ENCODE measurements at places on chromosomes 6 and 20.

- no peaks in the 10 kb centered on the region for H3K27me3 ChIP-seq
- no peaks in the 10 kb centered on the region for H3K4me1 ChIP-seq
- DNase-seq = no peak
- H3K27ac ChIP-seq = no peak overlapping the region
- no peak overlapping the region for H3K4me3 ChIP-seq
- no peaks in the 10 kb centered on the region for H3K36me3 ChIP-seq
These were observed 111.2 kb upstream of the PTPN1 start for GRCh38 chr20:50398821-50399554.

DNA sequence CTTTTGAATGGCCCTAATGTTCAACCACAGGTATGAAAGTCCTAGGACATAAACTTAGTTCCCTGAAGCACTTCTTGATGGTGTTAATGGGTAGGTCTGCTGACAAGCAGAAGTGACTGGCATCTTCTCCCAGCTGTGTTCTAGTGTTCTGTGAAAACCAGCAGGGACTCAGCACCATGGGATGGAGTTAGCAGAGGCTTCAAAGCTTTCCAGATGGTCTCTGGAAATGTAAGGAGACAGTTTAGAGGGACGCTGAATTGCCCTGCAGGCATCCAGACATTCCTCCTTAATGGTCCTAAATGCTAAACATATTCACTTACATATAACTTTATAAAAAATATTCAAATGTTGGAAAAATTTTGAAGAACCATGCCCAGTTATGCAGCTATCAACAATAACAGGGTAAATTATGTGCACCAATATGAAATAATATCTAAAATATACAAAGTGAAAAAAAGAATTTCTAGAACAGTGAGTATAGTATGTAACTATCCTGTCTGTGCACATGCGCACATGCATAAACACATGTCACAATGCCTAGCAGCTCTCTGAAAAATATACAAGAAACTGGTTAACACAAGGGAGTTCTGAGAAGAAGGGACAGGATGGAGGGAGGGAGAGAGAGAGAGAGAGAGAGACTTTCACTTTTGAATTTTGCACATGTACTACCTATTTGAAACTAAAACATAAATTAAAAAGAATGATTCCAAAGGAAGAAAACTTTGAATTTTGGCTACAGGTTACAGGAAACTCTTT, 87.2 kb downstream of the PRDM1 start:
- H3K4me1 ChIP-seq = peaks cover 3% of the 10 kb centered on the region
- no peak overlapping the region for H3K27ac ChIP-seq
- H3K36me3 ChIP-seq = no peaks in the 10 kb centered on the region
- no peak overlapping the region for H3K4me3 ChIP-seq
- no peaks in the 10 kb centered on the region for H3K27me3 ChIP-seq

GRCh38 chr6:19804205-19805128, 32.7 kb upstream of the ID4 start:
- peak overlapping the region; percentile 39 for H3K4me3 ChIP-seq
- DNase-seq = peak; percentile 2
- no peaks in the 10 kb centered on the region for H3K4me1 ChIP-seq
- H3K36me3 ChIP-seq = no peaks in the 10 kb centered on the region
- H3K27ac ChIP-seq = no peak overlapping the region
- H3K27me3 ChIP-seq = no peaks in the 10 kb centered on the region

GRCh38 chr20:35743693-35744491, 1.8 kb upstream of the RBM39 start:
- H3K27me3 ChIP-seq = no peaks in the 10 kb centered on the region
- peak overlapping the region; percentile 61 for H3K4me3 ChIP-seq
- peaks cover 20% of the 10 kb centered on the region for H3K4me1 ChIP-seq
- peak overlapping the region; percentile 98 for H3K27ac ChIP-seq
- H3K36me3 ChIP-seq = peaks cover 22% of the 10 kb centered on the region

- H3K4me1 ChIP-seq = peaks cover 10% of the 10 kb centered on the region
- no peaks in the 10 kb centered on the region for H3K27me3 ChIP-seq
- DNase-seq = peak; percentile 63
- no peak overlapping the region for H3K4me3 ChIP-seq
- H3K27ac ChIP-seq = peak overlapping the region; percentile 54
- H3K36me3 ChIP-seq = no peaks in the 10 kb centered on the region
These were observed 85.7 kb upstream of the NEDD9 start for GRCh38 chr6:11317885-11318771.

- H3K27me3 ChIP-seq = no peaks in the 10 kb centered on the region
- DNase-seq = no peak
- H3K27ac ChIP-seq = no peak overlapping the region
- H3K36me3 ChIP-seq = no peaks in the 10 kb centered on the region
- H3K4me3 ChIP-seq = no peak overlapping the region
These were observed 932.1 kb upstream of the MANEA start for GRCh38 chr6:94645191-94645590.

GRCh38 chr6:135890876-135891275, 39.4 kb downstream of the PDE7B start:
- H3K4me3 ChIP-seq = no peak overlapping the region
- no peaks in the 10 kb centered on the region for H3K36me3 ChIP-seq
- H3K27ac ChIP-seq = no peak overlapping the region
- no peaks in the 10 kb centered on the region for H3K4me1 ChIP-seq

GRCh38 chr6:5665667-5666066, 341.1 kb downstream of the NRN1 start:
- no peaks in the 10 kb centered on the region for H3K27me3 ChIP-seq
- H3K4me1 ChIP-seq = peaks cover 23% of the 10 kb centered on the region
- no peak for DNase-seq
- H3K36me3 ChIP-seq = no peaks in the 10 kb centered on the region
- no peak overlapping the region for H3K4me3 ChIP-seq

- H3K4me1 ChIP-seq = peaks cover 17% of the 10 kb centered on the region
- no peaks in the 10 kb centered on the region for H3K27me3 ChIP-seq
- no peak for DNase-seq
- H3K4me3 ChIP-seq = no peak overlapping the region
These were observed 89.3 kb upstream of the BTN3A2 start for GRCh38 chr6:26275663-26276062.

GRCh38 chr6:143098054-143098671, 37.5 kb downstream of the AIG1 start:
- no peak for DNase-seq
- peak overlapping the region; percentile 30 for H3K4me3 ChIP-seq
- no peaks in the 10 kb centered on the region for H3K36me3 ChIP-seq
- no peaks in the 10 kb centered on the region for H3K27me3 ChIP-seq
- peaks cover 4% of the 10 kb centered on the region for H3K4me1 ChIP-seq
